ENCODE measurements at places on chromosomes 13 and 19.

- DNase-seq, result no peak
Observed at GRCh38 chr19:16355293-16356043, 30.8 kb downstream of the KLF2 start.

DNA sequence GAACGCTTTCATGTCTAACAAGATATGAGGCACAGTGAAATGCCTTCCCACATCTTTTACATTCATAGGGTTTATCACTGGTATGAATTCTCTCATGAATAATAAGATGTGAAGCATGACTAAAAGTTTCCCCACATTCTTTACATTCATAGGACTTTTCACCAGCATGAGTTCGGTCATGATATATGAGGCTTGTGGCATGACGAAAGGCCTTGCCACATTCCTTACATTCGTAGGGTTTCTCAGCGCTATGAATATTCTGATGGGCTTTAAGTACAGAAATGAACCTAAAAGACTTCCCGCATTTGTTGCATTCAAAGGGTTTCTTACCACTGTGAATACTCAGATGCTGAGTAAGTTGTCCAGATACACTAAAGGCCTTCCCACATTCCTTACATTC, 21.3 kb downstream of the ZNF607 start:
- DNase-seq, result no peak

GRCh38 chr19:44092108-44092507, 2.1 kb upstream of the ZNF224 start:
- no peak for DNase-seq

DNA sequence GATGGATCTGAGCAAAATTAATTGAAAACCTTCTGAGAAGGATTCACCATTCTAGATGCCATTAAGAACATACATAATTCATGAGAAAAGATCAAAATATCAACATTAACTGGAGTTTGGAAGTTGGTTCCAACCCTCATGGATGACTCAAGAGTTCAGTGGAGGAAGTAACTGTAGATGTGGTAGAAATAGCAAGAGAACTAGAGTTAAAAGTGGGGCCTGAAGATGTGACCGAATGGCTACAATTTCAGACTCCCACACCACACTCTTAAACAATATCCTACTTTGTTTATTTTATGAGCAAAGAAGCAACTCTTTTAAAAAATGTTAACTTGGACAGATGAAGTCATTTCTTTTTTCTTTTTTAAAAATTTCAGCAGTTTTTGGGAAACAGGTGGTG, 354.3 kb downstream of the KLF12 start:
- no peak for DNase-seq

- no peak for DNase-seq
Observed at GRCh38 chr13:53110181-53110580, 81.6 kb downstream of the OLFM4 start.

DNA sequence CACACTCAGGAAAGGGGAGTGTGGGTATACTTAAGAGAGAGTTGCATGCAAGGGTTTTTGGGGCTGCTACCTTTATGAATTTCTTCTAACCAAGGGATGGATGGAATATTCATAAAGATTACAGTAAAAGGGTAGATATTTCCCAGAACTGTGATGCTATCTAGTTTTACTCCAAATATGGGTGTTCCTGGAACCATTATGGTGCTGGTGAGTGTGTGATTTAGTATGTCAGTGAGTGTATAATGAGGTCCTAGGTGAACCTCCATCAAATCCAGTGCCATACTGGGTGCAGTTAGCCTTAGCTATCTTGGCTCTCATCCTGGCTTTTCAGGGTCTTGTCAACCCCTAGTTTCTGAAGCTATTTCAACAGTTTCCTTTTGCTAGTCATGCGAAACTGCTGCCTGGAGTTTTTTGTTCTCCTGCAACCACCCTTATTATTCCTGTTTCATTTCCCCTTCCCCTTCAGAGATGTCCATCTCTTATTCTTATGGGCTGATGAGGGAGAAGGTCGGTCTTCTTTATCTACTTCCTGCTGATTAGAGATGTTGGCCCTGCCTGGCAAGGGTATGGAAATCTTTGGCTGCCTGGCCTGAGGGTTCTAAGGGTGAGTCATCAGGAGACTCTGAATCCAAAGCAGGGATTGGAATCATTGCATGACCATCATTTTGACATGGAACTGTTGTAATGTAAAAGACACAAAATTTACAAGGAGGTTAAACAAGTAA, 202.3 kb downstream of the NBEA start:
- DNase-seq, result no peak

DNA sequence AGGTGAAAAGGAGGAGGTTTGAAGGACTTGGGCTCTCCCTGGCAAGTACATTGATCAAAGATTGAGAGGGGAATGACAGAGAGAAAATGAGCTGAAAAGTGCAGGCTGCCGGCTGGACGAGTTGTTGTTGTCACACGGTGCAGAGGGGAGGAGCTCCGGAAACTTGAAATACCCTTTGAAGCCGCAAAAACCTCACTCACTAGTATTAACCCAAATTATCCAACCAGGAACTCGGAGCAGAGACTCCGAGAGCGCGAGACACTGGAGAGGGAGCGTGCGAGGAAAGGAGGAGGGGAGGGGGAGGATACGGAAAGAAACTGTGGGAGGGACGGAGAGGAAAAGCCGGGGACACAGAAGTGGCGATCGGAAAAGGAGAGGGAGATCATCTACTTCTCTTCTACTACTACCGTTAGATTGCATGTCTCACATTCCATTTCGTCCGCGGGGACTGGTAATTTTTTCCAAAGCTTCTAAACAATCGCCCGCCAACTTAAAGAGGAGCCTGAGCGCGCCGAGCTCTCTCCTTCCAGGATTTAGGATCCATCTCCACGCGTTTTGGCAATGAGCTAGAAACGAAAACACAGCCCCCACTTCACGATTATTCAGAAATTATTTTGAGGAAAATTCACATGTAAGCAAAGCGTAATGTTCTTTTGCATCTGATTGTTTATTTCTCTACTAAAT, at the start of gene DACH1:
Gene DACH1 (minus strand): TSS at position 74 of the 684 bp plus-strand sequence.
- peak; percentile 78 for DNase-seq

- DNase-seq, result no peak
Observed at GRCh38 chr13:76715075-76715474, 171.1 kb downstream of the KCTD12 start.

- no peak for DNase-seq
Observed at GRCh38 chr13:40994581-40995230, 24.4 kb downstream of the ELF1 start.

GRCh38 chr13:70955887-70956286, 847.6 kb upstream of the KLHL1 start:
- DNase-seq, result no peak

GRCh38 chr13:23984546-23984945, 87.2 kb upstream of the C1QTNF9B start:
- DNase-seq, result no peak

- no peak for DNase-seq
Observed at GRCh38 chr13:40624383-40624782, 42.1 kb downstream of the FOXO1 start.

- no peak for DNase-seq
Observed at GRCh38 chr19:1325568-1326294, 40.1 kb downstream of the EFNA2 start.

- DNase-seq, result no peak
Observed at GRCh38 chr13:20647758-20648157, 55.7 kb upstream of the IL17D start.

- DNase-seq, result no peak
Observed at GRCh38 chr13:76499891-76500290, 386.3 kb downstream of the KCTD12 start.

DNA sequence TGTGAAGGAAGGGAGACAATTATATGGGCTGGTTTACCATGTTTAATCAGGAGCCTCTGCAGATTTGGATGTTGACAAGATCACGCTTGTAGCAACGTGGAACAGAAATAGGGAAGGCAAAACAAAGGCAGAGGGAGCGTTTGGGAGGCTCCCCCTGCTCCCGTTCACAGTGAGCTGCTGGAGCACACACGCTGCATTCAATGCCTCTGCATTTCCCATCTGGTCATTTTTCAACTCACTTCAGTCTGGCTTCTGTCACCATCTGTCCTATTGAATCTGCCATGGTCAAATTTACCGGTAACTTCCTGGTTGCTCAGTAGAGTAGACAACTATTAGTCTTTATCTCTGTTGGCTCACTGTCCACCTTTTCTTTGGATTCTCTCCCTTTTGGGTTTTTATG, 91.0 kb downstream of the NHLRC3 start:
- DNase-seq, result peak; percentile 10

DNA sequence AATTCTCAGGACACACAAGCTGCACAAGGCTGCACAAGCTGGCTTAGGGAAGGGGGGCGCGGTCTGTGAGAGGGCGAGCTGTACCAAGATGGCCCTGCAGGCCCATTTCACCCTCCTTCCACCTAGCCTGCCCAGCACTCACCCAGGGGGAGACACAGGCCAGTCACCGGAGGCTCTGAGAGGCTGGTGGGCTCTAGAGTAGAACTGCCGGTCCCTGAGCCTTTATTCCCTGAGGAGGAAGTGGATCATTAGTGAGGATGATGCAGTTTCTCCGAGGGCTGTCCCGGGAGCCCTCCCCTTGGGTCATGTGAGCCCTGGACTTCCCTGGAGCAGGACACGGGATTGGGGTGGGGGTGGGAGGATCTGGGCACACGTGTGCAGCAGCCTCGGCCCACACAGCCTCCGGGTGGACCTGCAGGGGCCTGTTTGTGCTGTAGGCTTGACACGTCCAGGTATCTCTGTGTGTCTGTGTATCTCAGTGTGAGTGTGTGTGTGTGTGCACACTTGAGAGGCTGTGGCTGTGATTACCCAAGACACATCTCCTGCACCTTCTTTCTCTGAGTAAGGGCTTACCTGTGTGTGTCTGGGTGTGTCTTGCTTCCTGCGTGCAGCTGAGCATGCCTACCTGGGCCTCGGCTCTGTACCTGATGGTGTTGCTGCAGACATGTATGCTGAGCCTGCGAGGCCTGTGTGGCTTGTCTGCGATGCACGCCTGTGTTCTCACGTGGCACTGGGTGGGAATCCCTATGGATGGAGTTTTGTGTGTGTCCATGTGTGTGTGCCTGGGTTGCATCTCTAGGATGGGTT, at the start of gene ACP5:
Gene ACP5 (minus strand): TSS at position 195 of the 807 bp plus-strand sequence. CDS start 328 bp downstream, outside the sequence.
- no peak for DNase-seq

GRCh38 chr19:42693760-42694350, 46.4 kb downstream of the PSG3 start:
- peak; percentile 15 for DNase-seq

- no peak for DNase-seq
Observed at GRCh38 chr19:2577722-2578335, 101.9 kb downstream of the GADD45B start.

DNA sequence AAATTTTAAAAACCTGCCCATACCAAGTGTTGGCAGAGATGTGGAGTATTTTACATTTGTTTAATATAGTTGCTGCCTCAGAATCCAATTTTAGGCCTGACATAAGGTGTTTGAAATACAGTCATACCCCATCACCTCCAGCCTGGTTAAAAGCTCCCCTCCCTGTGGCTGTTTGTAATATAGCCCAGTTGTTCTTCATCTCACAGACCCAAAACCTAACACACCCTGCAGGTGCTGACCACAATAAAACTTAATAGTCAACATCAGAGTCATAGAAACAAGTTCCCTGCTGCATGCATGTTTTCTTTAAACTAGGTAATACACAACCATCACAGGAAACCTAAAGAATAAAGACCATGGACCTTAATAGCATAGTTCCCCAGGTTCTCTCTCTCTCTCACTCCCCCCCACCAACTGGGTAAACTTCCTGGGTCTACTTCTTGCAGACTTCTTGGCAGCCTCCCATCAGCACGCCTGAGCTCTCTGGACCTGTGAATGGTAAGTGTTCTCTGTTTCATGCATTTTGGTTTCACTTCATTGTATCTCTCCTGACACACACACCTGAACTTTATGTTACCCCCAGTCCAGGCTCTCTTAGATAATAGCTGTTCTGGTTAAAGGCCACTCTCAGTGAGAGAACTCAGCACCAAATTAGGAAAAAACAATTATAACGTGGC, 1369.9 kb downstream of the EFNB2 start:
- DNase-seq, result no peak

- no peak for DNase-seq
Observed at GRCh38 chr13:110240352-110240751, 66.6 kb downstream of the COL4A1 start.

DNA sequence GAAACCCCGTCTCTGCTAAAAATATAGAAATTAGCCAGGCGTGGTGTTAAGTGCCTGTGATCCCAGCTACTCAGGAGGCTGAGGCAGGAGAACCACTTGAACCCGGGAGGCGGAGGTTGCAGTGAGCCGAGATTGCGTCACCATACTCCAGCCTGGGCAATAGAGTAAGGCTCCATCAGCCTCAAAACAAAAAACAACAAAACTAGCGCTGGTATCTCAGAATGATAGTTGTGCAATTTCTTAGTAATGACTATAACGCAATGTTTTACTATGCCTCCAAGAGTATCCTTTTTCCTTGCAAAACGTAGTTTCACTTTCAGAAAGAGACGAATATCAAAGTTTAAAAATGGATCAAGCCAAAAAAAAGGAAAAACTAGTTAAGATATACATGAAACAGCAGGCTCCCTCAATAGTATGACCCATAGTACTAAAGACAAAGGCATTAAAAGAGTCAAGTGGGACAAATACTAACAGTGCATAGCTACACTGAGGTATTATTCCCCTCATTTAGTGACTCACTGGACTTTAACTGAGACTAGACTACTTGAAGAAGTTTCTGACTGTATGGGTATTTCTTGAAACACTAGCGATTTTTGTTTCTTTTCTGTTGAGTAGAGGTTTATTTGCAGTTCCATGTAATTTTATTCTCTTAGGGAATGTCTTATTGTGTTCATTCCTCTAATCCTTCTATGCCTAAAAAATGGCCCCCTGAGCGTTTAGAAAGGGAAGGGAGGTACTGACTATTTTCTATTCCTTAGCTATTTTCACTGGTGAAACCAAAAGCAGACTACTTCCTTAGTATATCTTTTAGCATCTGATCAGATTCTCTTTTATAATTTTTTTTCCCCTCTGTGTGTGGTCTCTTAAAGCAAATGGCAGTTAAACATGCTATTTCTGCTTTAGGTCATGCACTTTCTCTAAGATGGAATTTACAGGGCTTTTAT, 10.4 kb upstream of the ITM2B start:
- no peak for DNase-seq

GRCh38 chr19:13975870-13976269, 23.6 kb downstream of the DCAF15 start:
- DNase-seq, result no peak

DNA sequence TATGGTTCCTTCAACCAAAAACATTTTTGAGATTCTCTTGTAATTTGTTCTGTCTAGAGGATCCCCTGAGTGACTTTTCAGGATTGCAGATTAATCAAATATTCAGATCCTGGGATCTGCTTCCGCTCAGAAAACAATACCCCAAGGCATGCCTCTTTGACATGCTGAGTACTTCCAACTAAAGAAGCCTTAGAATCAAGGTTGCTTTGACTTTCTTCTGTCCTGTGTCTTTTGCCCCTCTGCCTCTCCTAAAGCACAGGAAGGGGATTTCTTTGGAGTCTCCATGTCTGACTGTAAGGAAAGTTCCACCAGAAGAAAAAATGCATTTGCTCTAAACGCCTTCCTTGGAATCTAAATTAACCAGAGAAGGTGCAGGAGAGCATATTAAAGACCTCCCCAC, 431.5 kb downstream of the FGF14 start:
- no peak for DNase-seq

- no peak for DNase-seq
Observed at GRCh38 chr13:25179832-25180774, 8.0 kb upstream of the AMER2 start.

All from NCI-H146 (cell line).